Mesenteric fat pad (tissue), 1 donor: ENCODE measurements at places on chromosomes 5 and 9. TPM values are rescaled to one million over a fixed set of nuclear protein-coding genes. Genes with fewer than 3 reads are reported as not detected.

The STC2 gene
- 15.5 TPM for total RNA-seq

The CTSV gene
- 0.22 TPM for total RNA-seq

The FAM78A gene
- total RNA-seq: 6.3 TPM

GRCh38 chr5:127079994-127080491, 6.7 kb upstream of the C5orf63 start:
- no peak for DNase-seq

GRCh38 chr5:127612441-127613141, 36.3 kb upstream of the CTXN3 start:
- no peak for DNase-seq

DNA sequence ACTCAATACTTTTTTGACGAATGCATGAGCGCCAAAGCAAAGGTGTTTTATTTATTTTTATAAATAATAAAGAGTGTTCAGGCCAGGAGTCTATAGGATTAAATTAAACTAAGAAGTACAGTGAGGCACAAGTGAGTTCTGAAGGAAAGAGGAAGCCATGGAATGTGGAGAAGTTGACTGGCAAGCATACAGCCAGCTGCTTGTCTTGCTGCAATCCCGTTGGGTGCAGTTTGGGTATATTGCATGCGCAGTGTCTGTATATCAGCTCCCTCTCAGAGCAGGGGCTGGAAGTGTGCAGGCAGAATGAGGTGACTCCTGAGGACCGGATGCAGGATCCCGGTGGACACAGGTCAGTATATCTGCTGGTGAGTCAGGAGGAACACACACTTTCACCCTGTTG, 315.6 kb downstream of the ZSWIM6 start:
- DNase-seq: no peak

DNA sequence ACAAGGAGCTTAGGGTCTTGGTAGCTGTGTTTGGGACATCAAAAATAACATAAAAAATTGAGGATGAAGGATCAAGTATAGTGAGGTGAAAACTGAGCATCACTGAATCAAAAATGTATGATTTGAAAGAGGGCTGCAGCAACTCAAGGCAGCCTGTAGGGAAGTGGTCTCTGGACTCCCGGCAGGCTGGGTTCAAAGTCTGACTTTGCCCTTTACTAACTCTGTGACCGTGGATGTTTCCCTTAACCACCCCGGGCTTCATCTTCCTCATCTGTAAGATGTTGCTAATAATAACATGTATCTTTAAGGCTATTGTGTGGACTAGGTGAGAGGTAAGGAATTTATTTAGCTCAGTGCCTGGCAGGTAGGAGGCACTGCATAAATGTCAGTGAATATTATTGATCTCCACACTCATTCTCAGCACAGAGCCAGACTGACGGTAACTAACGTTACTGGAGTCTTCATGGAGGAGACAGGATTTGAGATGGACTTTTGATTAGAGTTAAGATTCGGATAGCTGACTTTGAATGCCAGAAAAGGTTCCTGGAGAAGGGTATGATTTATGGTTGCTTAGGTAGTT, 367.3 kb downstream of the NDUFS4 start:
- no peak for DNase-seq

DNA sequence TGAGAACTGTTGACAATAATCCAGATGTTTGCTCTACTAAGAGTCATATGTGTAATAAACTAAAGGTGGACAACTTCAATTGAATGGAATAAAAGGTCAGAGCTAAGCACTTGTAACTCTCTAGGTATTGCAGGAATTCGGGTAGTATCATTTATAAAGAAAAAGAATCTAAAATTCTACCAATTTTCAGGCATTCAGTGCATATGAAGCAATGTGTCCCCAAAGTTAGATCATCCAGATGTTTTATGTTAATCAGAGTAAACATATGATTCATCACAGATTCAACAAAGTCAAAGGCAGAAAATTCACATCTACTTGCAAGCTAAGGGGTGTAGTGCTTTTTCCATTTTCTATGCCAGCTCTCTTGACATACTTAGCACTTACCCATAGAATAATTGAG, 477.1 kb downstream of the PDE4D start:
- no peak for DNase-seq

- no peak for DNase-seq
Measured at GRCh38 chr5:159901772-159902171, 14.5 kb upstream of the ADRA1B start.
